ENCODE measurements at places on chromosomes 3 and 15.

GRCh38 chr3:114440700-114441099 lies 146.9 kb downstream of the TIGIT start:
- no peak for DNase-seq

GRCh38 chr15:27671819-27672437 lies 427.2 kb downstream of the OCA2 start:
- DNase-seq = no peak

GRCh38 chr15:65512807-65513416 lies 4.6 kb downstream of the DPP8 start:
- no peak for DNase-seq

DNA sequence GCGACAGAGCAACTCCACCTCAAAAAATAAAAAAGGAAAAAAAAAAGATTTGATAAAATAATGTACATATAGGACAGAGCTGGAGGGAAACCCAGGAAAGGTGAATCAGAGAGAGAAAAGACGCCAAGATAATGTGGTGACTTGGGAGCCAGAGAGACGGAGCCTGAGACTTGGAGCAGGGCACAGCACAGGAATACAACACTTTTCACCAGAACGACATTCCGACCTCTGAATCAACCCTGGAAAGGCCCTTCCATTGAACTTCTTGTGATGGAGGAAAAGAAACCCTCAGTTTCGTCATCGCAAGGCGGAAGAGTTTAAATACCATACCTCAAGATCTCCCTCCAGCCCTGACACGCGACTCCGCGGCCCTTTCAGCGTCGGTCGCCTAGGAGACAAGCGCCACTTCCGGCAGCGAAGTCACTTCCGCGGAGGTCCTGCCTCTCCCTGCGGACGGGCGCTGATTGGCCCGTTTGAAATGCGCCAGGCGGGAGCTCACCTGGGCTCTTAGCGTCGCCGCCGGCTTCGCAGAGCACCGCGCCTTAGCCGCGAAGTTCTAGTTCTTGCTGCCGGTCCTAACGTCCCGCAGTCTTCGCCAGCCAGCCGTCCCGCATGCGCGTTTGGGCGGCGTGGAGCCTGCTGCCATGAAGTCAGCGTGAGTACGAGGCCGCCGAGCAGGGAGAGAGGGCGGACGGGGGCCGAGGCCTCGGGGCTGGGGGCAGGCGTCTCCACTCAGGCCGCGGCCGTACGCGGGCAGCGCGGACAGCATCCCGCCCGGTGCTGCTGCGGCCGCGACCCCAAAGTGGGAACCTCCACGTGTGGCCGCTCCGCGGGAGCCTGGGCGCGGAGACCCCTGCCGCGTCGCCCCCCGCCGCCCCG lies at the start of gene KIF23:
TSS of gene KIF23 (plus strand) at position 528 of the 879 bp plus-strand sequence. CDS start at position 645, 117 bp downstream.
- DNase-seq = peak; percentile 95

GRCh38 chr3:110296885-110297284 lies 774.7 kb upstream of the NECTIN3 start:
- no peak for DNase-seq

GRCh38 chr3:14352002-14352627 lies 50.3 kb upstream of the SLC6A6 start:
- DNase-seq = peak; percentile 81

All from OCI-LY7 (cell line).